ENCODE measurements at places on chromosomes 2 and 18.

DNA sequence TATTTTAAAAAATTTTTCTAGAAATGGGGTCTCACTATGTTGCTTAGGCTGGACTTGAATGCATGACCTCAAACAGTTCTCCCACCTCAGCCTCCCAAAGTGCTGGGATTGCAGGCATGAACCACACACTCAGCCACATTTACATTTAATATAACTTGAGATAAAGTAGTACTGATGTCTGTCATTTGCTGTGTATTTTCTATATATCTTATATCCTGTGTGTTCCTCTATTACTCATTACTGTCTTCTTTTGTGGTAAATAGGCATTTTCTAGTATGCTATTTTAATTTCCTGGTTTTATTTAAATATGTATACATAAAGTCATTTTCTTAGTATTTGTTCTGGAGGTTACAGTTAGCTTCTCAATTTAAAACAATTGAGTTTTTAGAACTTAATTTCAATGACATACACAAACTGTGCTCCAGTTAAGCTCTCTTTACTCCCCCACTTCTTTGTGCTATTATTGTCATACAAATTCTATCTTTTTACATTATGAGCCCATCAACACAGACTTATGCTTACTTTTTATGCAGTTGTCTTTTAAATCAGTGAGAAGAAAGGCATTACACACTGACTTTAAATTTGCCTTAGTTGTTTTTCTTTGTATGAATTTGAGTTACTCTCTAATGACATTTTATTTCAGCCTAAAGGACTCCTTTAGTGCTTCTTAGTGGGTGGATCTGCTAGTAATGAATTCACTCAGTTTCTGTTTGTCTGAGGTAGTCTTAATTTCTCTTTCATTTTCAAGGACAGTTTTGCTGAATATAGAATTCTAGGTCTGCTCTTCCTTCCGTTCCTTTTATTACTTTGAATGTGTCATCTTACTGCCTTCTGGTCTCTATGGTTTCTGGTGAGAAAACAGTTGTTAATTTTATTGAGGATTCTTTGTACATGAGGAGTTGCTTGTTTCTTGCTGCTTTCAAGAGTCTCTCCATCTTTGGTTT is 6.2 kb upstream of the INPP4A start:
- no peak for DNase-seq

- DNase-seq = no peak
Observed at GRCh38 chr2:25664183-25664964, 9.0 kb downstream of the DTNB start.

GRCh38 chr2:218066926-218067515 is 2.0 kb upstream of the RUFY4 start:
- DNase-seq = no peak

GRCh38 chr2:195768431-195768830 is 111.4 kb downstream of the SLC39A10 start:
- no peak for DNase-seq

DNA sequence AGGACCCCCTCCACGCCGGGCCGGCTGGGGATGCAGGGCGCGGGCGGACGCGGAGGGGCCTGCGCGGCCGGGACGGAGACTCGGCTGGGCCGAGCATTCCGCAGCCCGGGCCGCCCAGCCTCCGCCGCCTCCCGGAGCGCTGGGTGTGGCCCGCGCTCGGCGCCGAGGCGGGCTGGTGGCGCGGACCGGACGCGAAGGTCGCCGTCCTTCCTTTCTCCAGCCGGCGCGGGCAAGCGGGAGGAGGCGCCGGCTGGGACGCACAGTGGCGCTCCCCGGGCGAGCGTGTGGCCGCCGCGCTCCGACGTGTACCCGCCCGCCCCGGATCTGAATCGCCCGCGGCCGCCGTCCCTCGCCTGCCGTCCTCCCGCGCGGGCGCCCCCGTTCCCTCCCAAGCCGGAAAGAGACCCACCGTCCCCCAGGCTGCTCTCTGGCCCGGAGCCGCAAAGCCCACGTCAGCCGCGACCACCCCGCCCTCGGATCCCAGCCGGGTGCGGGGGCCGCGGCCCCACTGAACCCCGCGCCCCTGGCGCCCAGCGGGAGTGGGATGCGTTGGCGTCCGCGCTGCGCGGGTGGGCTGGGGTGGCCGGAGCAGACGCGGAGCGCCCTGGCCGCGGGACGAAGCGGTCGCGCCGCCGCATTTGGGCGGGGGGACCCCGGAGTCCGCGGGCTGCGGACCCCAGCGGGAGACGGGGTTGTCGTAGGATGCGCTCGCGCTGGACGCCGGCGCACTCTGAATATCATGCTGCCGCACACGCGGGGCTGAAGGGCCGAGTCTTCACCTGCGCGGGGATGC is 634 bp downstream of the SPATS2L start:
- peak; percentile 34 for DNase-seq

DNA sequence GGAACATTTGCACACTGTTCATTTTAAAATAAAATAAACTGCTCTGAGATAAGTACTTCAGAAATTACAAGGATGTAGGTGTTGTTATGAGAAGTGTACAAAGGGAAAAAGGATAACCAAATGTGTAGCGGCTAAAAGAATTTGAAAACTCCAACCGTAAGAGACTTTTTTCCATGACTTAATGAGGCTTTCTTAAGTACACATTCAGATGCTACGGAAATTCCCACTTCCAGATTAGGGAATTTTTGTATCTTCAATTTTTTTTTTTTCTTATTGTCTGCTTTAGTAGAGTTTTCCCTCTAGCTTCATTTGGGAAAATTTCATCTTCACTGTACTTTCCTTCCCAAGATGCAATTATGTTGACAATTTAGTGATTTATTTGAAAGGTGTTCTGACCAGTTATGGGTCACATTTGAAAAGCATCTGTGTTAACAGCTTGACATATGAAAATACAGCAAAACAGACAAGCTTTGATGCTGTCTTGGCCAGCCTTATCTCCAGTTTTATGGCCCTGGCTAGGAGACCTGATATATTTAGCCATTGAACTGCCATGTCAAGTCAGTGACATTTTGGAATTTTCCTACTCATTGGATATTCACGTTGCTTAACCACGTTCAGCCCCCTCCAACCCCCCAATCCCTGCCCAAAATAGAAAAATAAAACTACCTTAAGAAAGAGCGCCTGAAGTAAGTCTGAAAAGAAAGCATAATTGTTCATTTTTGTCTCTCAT is 105.6 kb downstream of the FEZ2 start:
- DNase-seq = peak; percentile 16
